ENCODE measurements at places on chromosomes 4 and X.

GRCh38 chr4:147428583-147428982, 52.3 kb upstream of the EDNRA start:
- no peak for DNase-seq

DNA sequence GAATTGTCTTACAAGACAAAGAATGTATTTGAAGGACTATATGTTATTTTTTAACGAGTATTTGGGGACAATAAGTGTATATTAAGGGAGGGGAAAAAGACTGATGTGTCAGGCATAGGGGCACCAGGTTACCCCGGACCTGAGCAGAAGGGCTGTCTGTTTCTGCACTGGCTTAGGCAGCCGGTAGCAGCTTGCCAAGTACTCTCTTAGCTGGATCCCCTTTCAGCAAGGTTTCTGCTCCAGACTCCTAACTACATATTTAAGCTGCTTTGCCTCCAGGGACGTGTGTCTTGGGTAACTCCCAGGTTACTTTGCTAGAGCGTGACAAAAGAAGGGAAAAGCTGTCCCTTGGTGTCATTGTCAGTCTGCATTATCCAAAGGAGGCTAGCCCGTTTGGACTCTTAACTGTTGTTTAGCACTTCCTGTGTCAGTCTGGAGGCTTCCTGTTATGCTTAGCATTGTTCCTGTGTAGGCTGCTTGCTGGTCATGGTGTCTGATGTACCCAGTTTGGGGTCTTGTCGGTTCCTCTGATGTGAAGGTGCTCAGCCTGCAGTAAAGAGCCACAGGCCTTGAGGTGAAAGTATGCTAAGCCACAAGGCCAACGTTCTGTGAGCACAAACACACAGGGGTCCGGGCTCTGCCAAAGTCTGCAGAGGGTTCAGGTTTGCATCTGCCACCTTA, 11.6 kb downstream of the CXCR3 start:
- DNase-seq = no peak

DNA sequence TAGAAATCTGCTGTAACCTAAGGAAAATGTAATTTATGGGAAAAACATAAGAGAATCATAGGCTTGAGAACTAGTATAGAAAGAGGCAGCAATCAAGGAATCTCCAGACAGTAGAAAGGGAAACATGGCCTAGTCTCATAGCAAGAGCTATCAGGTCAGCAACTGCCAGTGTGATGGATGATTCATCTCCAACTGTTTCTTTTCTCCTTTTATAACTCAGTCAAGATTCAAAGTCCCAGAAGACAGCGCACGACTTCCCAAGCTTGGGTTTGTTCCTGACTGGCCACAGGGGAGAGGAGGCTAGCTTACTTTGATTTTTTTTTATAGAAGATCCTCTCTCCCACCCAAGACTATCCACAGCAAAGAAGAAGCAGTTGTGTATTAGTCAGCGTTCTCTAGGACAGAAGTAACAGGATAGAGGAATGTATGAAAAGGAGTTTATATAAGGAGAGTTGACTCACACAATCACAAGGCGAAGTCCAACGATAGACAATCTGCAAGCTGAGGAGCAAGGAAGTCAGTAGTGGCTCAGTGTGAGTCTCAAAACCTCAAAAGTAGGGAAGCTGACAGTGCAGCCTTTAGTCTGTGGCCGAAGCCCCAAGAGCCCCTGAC, 181.5 kb downstream of the GC start:
- no peak for DNase-seq

GRCh38 chrX:71100581-71101505, 5.2 kb downstream of the FOXO4 start:
- no peak for DNase-seq

GRCh38 chr4:176920694-176921093, 128.0 kb upstream of the VEGFC start:
- DNase-seq = no peak

- no peak for DNase-seq
Measured at GRCh38 chr4:39502019-39502663, 25.1 kb downstream of the UGDH start.

GRCh38 chr4:124590480-124590879, 122.1 kb downstream of the ANKRD50 start:
- DNase-seq = no peak

- no peak for DNase-seq
Measured at GRCh38 chr4:113564493-113564892, 197.0 kb downstream of the CAMK2D start.

GRCh38 chr4:74097631-74098426, 1.2 kb downstream of the CXCL2 start:
- DNase-seq = peak; percentile 56

- DNase-seq = no peak
Measured at GRCh38 chr4:14783011-14783877, 219.0 kb upstream of the CPEB2 start.

GRCh38 chr4:13322681-13323101, 161.4 kb downstream of the RAB28 start:
- no peak for DNase-seq

DNA sequence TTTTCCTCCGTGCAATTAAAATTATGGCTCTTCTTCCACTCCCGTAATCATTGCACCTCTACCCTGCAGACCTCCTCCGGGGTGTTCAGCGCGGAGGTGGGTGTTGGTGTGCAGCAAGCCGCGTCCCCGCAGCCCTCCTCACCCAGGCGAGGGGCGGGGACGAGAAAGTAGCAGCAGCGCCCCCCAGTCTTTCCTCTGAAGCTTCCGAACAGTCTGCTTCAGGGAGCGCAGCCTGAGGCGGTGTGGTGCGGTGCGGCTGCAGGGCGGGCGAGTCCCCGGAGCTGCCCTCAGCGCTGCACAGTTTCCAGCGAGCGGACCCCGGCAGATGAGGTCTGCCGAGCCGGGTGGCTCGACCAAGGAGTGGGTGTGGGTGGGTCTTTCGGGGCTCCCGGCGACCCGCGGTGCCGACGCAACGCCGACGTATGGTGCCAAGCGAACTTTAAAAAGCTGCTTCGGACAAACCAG, at the start of gene FRAS1:
Gene FRAS1 (plus strand): TSS at position 189 of the 465 bp plus-strand sequence. CDS start 687 bp downstream, outside the sequence.
- no peak for DNase-seq

All from left lobe of liver (tissue), 2 donors.